ENCODE measurements at places on chromosomes 5 and 9.

GRCh38 chr5:145495741-145496140, 339.4 kb downstream of the PRELID2 start:
- DNase-seq = no peak

DNA sequence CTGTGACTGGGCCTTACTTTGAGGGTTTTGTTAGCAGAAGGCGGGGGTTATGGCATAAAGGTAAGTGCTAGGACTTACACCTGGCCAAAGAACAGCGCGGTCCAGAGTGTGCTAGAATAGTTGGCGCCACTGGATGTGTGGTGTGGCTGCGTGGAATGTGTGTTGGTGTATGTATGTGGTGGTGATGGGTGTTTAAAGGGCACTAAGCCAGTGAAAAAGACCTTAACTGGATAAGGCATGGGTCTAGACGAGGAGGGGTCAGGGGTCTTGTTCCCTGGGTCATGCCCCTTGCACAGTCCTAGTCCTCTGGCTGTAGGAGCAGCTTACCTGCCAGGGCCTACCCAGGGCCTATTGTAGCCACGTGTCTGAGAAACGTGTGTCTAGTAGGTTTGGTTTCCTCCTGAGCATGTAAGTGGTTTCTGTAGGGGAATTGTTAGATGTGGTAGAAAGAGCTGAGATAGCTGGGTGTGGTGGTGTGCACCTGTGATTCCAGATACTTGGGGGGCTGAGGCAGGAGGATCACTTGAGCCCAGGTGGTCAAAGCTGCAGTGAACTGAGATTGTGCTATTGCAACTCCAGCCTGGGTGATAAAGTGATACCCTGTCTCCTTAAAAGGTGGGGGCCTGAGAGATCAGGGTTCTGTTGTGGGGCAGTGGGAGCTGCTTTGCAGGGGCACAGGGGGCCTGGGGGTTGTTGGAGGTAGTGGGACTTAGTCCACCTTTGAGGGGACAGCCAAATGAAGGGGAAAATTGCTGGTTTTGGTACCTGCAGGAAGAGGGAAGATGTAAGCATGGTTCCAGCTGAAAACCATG, 55.2 kb downstream of the HSPA4 start:
- no peak for DNase-seq

DNA sequence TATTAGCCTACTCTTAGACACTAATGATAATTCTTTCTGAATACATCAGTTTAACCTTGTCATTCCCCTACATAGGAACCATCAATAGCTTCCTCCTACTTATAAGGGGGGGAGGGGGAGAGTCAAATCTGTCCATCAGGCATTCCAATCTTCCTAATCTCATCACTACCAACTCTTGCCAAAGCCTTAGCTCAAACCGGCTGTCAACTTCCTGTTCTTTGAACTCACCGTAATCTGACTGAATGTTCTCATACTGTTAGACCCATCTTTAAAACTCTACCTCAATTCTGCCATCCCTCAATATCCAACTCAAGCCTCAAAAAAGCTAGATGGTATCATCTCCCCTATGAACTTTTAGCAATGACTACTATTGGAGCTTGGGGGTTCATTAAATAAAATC, 41.9 kb upstream of the RNF38 start:
- no peak for DNase-seq

DNA sequence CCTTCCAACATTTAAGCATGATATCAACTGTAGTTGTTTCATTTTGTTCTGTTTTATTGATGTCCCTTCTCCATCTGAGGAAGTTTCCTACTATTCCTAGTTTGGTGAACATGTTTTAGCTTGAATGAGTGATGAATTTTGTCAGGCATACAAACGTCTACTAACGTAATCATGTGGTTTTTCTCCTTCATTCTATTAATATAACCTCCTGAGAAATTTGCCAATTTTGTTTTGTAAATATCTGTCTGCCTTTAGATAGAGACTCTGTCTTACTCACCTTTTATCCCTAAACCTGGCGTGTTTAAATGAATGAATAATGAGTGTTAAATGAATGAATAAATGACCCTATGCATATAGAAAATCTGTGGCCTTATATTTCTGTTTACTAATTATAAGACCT, 26.5 kb upstream of the NREP start:
- no peak for DNase-seq

- DNase-seq = no peak
Observed at GRCh38 chr5:158387499-158387898, 528.6 kb upstream of the CLINT1 start.

- DNase-seq = no peak
Observed at GRCh38 chr9:132341177-132341840, 13.5 kb downstream of the SETX start.

DNA sequence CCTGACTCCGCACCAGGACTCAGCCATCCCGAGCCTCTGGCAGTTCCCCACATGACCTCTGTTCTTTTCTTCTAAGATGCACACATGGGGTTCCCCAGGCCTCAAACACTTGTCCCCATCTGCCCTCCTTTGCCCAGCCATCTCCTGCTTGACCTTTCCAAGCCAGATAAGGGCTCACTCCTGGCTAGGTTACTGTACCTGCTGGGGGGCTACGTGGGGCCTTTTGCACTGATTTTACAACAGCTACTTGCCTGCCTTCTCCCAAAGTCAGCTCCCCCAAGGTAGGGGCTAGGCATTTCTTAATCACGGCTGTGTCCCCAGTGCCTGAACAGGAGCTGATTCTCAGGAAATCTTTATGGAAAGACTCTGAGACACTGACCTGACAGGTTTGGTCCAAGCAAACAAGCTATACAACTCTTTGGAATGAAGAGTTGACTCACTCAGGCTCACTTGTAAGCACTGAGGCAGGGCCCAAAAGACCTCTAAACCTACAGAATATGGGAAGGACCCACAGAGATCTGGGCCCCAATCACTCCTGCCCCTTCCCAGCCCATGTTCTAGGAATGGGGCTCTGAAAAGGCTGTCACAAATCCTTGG, 2.5 kb downstream of the MACROH2A1 start:
- no peak for DNase-seq

GRCh38 chr9:28720746-28721145, 1147.5 kb upstream of the C9orf72 start:
- no peak for DNase-seq

GRCh38 chr5:64566310-64566916, 60.6 kb downstream of the RGS7BP start:
- DNase-seq = no peak

DNA sequence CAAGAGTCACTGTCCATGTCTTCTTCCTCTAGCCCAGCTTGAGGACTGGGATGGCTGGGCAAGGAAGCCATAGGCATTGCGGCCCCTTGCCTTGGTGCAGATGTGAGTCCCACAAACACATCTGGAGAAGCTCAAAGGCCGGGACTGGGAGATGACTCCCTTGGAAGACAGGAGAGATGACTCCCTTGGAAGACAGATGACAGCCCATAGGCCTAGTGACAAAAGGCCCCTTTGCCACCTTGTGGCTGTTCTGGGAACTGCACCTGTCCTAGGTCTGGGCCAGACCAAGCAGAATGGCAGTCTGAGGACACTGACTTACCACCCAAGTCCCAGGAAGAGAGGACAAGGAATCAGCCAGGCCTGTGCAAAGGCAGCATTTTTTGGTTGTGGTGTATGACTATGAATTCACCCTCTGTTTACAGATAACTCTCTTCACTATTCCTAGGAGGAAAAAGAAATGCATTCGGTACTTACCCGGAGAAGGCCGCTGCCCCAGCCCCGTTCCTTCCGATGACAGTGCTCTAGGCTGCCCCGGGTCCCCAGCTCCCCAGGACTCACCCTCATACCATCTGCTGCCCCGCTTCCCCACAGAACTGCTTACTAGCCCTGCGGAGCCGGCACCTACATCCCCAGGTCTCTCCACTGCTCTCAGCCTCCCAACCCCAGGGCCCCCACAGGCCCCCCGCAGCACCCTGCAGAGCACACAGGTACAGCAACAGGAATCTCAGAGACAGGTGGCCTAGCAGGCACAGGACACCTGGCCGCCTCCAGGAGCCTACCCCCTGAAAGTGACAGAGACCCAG, 30.8 kb downstream of the SKP1 start:
- peak; percentile 81 for DNase-seq

GRCh38 chr5:137995077-137995748, 37.7 kb downstream of the FAM13B start:
- DNase-seq = no peak

GRCh38 chr9:22037954-22038690, 29.0 kb upstream of the CDKN2B start:
- no peak for DNase-seq

GRCh38 chr5:90612919-90613318, 54.3 kb downstream of the ADGRV1 start:
- no peak for DNase-seq

DNA sequence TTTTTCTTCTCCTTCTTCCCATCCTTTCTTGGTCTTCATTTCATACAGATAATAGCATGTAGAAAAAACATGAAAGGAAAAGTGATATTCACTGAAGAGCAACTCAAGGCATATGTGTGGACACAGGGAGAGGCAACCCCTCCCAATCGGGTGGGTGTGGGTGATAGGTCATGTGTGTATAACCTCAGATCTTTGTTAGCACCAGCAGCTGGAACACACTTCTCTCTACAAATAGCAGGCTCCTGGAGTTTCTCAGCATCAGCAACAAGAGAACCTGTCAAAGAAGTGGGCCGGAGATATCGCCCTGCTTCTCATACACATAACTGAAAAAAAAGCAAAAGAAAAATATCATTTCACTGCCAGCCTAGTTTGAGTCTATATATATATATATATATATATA, 426.4 kb downstream of the DTWD2 start:
- DNase-seq = no peak

- no peak for DNase-seq
Observed at GRCh38 chr5:134146651-134147518, 29.9 kb downstream of the SKP1 start.

GRCh38 chr9:109168170-109168569, 1.1 kb upstream of the FRRS1L start:
- DNase-seq = no peak

GRCh38 chr5:179771311-179771895, 22.4 kb upstream of the LTC4S start:
- no peak for DNase-seq

DNA sequence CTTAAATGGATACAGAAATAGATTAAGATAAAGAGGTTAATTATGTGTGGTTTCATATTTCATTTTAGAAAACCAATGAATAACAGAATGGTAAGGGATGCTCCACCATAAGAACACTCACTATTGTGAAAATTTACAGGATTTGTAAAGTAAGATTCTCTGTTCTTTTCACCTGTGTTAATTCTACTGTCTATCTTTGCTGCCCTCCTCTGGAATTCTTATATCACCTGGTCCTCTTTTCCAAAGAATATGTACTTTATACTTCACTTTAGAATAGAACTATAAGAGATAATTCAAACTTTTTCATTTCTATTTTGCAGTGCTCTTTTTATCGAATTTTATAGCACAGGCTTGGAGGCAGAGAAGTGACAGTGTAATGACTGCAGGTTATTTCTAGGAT, 213.4 kb downstream of the LURAP1L start:
- no peak for DNase-seq

GRCh38 chr9:88694625-88695024, 159.6 kb downstream of the NXNL2 start:
- no peak for DNase-seq

DNA sequence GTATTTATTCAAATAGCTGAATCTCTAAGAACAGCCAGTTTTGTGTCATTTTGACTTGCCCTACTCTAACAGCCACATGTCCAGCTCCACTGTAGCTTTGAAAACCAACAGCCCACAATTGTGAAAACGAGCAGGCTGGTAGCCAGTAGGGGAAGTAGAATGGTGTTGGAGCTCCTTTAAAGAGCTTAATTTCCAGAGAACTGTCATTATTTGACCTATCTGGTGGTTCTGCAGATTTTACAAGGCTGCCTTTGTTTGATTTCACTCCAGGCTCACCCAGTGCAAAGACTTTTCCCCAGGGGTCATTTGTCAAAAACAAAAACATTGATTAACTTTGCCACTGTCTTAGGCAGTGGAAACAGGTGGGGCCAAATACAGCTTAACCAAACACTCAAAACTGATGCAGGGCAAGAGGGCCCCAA, 3.2 kb upstream of the PJA2 start:
- DNase-seq = no peak

DNA sequence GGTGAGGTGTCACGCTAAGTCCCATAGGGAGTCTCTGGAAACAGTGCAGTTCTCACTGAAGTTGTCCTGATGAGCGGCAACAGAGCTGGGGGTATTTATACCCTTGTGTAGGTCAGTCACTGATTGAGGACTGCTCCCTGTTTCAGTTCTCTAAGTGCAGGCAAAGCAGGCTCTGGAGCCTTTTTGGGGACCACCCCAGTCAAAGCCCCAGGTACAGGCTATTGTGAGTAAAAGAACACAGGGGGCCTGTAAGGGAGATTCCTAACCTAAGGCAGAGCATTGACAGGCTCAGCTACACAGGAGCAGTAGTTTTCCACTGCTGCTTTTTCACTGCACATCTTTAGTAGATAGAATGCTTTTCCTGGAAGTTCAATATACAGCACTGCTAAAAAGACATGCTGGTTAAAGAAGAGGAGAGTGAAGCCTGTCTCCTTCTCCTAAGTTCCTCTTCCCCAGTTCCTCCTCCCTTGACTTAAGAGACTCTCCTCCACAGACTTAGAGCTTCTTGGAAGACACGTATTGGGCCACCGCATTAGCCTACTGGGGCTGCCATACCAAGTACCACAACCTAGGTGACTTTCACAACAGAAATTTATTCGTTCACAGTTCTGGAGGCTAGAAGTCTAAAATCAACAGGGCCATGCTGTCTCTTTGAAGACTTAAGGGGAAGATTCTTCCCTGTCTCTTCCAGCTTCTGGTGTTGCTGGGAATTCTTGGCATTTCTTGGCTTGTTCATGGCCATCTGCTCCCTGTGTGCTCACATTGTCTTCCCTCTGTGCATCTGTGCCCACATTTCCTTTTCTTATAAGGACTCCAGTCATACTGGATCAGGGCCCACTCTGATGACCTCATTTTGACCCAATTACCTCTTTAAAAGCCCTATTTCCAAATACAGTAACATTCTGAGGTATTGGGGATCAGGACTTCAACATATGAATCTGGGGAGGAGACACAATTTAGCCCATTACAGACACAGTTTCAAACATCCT, 221.0 kb downstream of the ESM1 start:
- DNase-seq = no peak

- DNase-seq = no peak
Observed at GRCh38 chr5:103360475-103360874, 101.9 kb downstream of the MACIR start.

Measured in stimulated activated CD4-positive, alpha-beta T cell treated with anti-CD3 and anti-CD28 coated beads, TNF-alpha, amount 100 ng/mL, for 4 hours (primary cell).